ENCODE measurements at places on chromosomes 2 and 18.
A peak's percentile ranks its signal among the peaks of the same experiment; 100 is the strongest.

GRCh38 chr2:44615950-44616518 lies 254.3 kb downstream of the CAMKMT start:
- no peak for DNase-seq

GRCh38 chr2:40955042-40955441 lies 503.2 kb upstream of the SLC8A1 start:
- no peak for DNase-seq

DNA sequence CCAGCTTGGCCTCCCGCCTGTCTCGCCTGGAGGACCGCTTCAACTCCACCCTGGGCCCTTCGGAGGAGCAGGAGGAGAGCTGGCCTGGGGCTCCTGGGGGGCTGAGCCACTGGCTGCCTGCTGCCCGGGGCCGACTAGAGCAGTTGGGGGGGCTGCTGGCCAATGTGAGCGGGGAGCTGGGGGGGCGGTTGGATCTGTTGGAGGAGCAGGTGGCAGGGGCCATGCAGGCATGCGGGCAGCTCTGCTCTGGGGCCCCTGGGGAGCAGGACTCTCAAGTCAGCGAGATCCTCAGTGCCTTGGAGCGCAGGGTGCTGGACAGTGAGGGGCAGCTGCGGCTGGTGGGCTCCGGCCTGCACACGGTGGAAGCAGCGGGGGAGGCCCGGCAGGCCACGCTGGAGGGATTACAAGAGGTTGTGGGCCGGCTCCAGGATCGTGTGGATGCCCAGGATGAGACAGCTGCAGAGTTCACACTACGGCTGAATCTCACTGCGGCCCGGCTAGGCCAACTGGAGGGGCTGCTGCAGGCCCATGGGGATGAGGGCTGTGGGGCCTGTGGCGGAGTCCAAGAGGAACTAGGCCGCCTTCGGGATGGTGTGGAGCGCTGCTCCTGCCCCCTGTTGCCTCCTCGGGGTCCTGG lies 3.7 kb upstream of the KHK start:
- no peak for DNase-seq

GRCh38 chr2:44269831-44270230 lies 5.4 kb upstream of the SLC3A1 start:
- DNase-seq = no peak

DNA sequence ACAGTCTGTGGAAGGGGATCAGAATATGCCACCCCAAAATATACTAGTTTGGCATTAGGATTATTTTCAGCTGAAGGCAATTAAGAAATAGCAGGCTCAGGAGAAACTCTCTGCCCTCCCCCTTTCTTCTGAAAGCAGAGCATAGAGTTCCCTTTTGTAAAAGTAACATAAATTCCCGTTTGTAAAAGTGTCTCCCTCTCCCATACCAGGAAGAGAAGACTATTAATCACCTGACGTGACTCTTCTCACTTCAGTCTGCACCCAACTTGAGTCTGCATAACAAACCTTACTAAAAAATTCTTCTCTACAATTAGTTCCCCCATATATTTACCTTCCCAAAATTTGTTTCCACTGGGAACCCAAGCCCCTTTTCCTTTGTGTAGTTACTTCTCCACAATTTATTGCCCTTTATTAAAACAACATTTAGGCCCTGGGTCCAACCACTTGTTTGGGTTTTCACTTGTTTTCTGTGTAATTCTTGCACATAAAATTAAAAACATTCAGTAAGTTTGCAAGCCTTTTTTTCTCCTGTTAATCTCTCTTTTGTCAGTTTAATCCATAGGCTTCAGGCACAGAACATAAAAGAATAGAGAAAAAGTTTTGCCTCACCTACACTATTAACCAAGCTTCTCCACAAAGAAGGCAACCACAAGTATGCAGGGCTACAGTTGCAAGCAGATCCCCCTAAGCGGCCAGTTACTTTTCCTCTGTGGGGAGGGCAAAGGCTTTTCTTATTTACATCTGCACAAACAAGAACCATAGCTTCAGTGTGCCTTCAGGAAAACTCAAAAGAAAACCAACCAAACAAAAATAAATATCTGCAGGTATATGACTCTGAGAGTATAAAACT lies 107.6 kb upstream of the MSH2 start:
- DNase-seq = no peak

DNA sequence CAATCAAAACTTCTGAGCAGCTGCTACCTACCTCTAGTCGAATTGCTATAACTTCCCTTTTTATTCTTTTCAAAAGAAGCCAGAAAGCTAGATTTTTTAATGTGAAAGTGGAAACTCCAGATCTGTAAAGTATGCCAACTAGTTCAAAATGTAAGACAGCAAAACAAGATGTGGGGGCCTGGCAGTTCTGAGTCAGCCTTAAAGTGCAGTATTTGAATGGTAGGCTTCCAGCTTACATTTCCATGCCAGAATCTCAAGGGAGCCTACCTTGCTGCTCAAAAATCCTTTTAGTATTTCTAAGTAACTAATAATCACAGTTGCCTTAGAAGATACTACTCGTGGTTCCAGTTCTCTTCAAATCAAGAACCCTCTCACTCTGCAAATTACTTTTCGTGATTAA lies 1288.7 kb downstream of the LRP1B start:
- no peak for DNase-seq

GRCh38 chr2:60873381-60873780 lies 8.0 kb upstream of the REL start:
- no peak for DNase-seq

- DNase-seq = no peak
These were observed 4.7 kb downstream of the GLI2 start for GRCh38 chr2:120740375-120740764.

DNA sequence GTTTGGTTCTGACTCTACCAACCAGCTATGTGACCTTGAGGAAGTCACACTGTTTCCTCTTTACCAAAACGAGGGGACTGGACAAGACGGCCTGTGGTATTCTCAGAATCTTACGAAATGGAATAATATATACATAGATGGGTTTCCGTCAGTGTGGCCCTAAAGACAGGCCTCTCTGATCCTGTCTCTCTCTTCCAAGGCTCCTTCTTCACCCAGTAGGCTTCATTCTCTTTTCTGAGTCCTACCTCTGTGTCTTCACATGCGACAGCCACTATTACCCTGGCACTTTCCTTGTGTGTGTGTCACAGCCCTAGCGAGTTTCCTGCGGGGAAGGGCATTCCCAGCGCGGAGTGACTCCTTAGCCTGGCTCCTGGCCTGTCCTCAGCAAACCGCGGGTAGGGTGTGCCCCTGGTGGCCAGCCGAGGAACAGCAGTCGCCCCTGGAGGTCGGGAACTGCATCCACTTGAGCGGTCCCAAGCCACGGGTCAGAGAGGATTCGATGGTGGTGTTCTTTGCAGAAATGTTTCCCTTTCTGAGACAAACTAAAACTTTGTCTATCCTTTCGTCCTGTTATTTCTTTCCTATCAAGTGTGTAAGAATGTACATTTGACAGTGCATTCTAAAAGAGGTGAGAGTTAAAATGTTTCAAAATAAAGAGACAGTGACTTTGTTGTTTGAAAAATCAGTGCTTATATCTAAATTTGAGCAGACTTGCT lies 63.3 kb downstream of the RAB31 start:
- peak; percentile 13 for DNase-seq

GRCh38 chr2:236119476-236119875 lies 48.7 kb downstream of the GBX2 start:
- DNase-seq = no peak

DNA sequence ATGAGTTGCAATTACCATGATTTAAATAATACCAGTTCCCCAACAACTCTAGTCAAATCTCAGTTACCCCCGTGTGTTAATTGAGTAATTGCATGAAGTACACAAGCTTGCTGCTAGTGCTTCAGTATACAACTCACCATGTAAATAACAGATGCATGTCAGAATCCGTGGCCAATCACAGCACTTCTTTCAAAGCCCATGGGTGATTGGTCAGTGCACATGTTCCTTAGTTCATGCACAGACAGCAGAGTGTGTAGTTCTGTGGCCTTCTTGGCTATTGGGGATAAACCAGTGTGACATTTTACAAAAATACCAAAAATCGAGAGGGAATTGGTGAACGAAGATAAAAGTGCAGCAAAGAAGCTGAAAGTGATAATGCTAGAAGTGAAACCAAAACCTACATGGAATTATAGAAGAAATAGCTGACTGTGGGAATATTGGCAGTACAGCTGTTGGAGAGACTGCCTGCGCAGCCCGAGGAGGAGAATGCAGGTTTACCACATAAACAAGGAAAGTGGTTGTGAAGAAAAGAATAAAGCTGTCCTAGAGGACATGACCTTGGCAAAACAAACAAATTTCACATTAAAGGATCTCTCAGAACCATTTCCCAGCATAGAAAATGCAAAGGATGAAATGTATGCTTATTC lies 59.4 kb downstream of the NEDD4L start:
- no peak for DNase-seq

- DNase-seq = no peak
These were observed at the start of gene GALNT13 for GRCh38 chr2:153871231-153872221. Gene GALNT13 (plus strand): TSS chr2:153871922.

- no peak for DNase-seq
These were observed at the start of gene PRLH for GRCh38 chr2:237566401-237567235. Gene PRLH (plus strand): TSS chr2:237566574. CDS start chr2:237566574, 0 bp downstream.

GRCh38 chr2:240795916-240796510 lies 24.0 kb downstream of the KIF1A start:
- no peak for DNase-seq

DNA sequence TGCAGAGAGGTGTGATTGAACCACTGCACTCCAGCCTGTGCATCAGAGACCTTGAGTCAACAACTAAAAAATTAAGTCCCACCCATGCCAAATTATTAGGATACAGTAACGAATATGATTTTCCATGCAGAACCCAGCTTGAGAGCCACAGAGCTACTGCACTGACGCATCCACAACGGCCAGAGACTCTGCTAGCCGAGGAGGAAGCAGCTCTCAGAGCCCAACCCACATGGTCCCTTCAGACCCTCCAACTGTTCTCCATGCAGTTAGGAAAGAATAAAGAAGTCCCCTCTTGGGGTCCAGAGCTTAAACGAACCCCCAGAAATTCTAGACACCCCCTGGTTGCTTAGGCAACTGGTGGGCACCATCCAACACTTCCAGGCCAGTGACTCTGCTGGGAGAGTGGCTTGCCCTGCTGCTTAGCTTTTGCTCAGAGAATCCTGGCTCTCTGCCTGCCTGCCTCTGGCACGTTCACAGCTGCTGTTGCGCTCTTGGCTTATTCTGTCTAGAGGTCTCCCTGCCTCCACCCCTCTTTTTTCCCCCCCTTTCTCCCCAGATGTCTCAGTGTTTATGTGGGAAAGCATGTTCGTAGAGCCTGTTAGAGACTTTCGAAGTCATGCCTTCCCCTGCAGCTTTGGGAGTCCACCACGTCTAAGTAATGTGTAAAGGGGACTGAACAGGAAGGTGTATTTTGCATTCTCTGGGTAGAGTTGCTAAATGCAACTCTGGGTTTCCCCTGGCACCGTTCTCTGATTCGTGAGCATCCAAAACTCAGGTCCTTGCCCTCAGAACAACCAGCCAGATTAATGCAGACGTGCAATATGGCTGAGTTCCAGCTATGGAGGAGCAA lies 26.0 kb upstream of the SP3 start:
- DNase-seq = no peak

DNA sequence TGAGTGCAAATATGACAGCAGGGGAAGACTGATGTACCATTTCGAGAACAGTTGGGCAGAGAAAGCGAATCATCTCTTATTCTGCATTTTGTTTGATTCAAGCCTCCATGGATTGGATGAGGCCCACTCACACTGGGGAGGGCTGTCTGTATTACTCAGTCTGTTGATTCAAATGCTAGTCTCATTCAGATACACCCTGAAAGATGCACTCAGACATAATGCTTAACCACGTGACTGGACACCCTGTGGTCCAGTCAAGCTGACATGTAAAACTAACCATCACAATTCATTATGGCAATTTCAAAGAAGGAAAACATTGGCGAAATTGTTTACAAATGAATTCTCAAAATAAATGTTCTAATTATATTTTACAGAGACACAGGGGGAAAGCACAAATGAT lies 1210.2 kb downstream of the DPP10 start:
- DNase-seq = no peak

- DNase-seq = no peak
These were observed 10.5 kb downstream of the COL3A1 start for GRCh38 chr2:188984680-188985079.

DNA sequence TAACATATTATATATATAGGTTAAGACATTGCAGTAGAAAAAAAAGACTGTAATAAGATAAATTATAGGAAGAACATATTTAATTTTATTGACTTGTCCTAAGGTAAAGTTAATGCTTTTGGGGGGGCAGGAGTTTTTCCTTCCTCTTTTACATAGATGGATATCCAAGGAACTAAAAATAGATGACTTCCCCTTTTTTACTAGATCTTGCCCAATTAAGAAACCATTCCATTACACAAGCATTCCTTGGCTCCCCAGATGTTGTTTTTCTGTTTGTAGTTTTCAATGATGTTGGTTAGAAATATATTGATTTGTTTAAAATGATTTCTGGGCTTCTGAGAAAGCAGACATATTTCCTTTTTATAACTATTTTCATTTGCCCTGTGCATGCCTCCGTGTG lies 22.4 kb upstream of the PMAIP1 start:
- DNase-seq = no peak

- no peak for DNase-seq
These were observed 55.0 kb upstream of the MCFD2 start for GRCh38 chr2:46970334-46971288.

DNA sequence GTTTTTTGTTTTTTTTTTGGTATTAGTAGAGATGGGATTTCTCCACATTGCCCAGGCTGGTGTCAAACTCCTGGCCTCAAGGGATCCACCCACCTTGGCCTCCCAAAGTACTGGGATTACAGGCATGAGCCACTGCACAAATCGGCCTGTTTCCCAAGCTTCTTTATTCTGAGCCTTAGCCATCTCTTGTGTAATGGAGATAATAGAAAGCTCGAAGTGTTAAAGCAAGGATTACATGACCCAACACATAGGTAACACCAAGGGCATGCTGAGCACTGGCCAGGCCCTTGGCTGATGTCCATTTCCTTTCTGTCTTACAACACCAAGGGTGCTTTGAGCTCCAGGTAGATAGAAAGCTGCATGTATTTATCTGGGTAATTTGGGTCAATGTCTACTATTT lies 187.8 kb upstream of the MEX3C start:
- DNase-seq = no peak

- no peak for DNase-seq
These were observed 38.0 kb downstream of the PTGR3 start for GRCh38 chr18:75170916-75171315.

GRCh38 chr2:96146881-96147592 lies 1.8 kb upstream of the DUSP2 start:
- DNase-seq = no peak

- no peak for DNase-seq
These were observed 116.3 kb upstream of the RMP24 start for GRCh38 chr18:35856178-35856577.

Measured in activated CD4-positive, CD25-positive, alpha-beta regulatory T cell (primary cell).